Eye (tissue), 1 donor: ENCODE measurements at places on chromosomes 2 and 18.
A peak's percentile ranks its signal among the peaks of the same experiment; 100 is the strongest.

DNA sequence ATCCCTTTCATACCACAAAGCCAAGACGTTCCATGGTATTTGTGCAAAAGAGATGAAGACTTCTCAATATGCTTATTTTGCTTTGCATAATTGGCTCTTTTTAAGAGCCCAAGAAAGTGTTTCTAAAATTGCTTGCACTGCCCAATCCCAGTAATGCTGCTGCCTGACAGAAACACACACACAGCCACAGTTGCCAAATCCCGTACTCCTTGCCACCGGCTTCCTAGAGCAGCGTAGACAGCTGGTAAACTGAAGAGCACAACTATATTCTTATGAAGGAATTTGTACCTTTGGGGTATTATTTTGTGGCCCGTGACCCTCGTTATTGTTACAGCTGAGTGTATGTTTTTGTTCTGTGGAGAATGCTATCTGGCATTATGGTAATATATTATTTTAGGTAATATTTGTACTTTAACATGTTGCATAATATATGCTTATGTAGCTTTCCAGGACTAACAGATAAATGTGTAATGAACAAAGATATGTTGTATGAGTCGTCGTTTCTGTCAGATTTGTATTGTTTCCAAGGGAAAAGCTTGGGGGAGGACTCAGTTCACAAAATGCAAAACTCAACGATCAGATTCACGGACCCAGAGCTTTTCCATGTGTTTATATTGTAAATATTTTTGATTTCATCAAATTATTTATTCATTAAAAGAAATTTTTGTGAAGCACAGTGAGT is 202.9 kb upstream of the RAB12 start:
- DNase-seq: no peak

DNA sequence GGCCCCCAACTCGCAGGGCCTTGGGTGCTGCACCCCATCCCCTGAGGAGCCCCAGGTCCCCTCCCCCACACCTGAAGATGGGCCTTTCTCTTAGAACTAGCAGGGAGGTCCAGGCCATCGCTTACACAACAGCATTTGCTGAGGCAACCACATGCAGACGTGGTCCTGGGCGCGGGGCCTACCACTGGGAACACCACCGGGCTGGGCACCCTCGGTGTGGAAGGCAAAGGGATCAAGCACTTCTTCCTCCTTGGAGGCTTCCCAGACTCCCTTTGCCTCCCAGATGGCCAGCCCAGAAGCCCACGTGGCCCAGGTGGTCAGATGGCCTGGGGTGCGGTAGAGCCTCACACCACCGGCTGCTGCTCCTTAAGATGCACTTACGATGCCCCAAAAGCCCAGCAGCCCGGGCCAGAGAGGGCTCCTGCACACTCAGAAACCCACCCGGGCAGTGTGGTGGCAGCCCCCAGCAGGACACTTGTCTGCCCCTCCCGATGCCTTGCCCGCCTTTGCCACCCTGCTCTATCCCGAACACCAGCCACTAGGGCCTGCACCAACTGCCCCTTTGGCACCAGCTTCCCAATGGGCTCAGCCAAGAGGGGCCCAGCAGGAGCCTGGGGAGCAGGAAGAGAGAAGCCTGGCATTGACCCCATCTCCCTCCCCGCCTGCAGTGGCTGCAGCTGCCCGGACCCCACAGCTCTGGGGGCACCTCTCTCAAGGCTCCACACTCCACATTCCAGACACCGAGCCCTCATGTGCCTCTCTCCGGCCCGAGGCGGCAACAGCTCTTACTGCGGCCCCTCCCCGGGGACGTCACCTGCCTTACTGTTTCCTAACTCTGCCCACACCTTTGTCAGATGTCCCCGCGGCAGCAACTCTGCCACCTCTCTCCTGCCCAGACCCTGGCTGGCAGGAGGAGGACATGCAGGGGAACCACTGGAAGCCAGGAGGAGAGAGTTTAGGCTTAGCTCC is 13.9 kb upstream of the MLPH start:
- no peak for DNase-seq

GRCh38 chr2:33108483-33109443 is 162.0 kb downstream of the LTBP1 start:
- peak; percentile 44 for DNase-seq

GRCh38 chr2:48886919-48887318 is 131.4 kb upstream of the LHCGR start:
- DNase-seq: no peak

GRCh38 chr2:211049321-211050018 is 493.1 kb downstream of the CPS1 start:
- no peak for DNase-seq

- DNase-seq: no peak
Observed at GRCh38 chr2:109217362-109218086, 88.5 kb downstream of the SH3RF3 start.

GRCh38 chr2:26009567-26009963 is 24.3 kb upstream of the RAB10 start:
- DNase-seq: no peak

GRCh38 chr2:97931118-97931857 is 64.5 kb downstream of the TMEM131 start:
- no peak for DNase-seq

GRCh38 chr18:3717376-3718025 is 267.5 kb downstream of the TGIF1 start:
- DNase-seq: no peak
